ENCODE measurements at places on chromosomes 2 and 18.

- no peak for DNase-seq
These were observed 371.3 kb downstream of the RNF144A start for GRCh38 chr2:7288484-7288883.

- DNase-seq, result no peak
These were observed 10.9 kb downstream of the IGFBP2 start for GRCh38 chr2:216643986-216644659.

DNA sequence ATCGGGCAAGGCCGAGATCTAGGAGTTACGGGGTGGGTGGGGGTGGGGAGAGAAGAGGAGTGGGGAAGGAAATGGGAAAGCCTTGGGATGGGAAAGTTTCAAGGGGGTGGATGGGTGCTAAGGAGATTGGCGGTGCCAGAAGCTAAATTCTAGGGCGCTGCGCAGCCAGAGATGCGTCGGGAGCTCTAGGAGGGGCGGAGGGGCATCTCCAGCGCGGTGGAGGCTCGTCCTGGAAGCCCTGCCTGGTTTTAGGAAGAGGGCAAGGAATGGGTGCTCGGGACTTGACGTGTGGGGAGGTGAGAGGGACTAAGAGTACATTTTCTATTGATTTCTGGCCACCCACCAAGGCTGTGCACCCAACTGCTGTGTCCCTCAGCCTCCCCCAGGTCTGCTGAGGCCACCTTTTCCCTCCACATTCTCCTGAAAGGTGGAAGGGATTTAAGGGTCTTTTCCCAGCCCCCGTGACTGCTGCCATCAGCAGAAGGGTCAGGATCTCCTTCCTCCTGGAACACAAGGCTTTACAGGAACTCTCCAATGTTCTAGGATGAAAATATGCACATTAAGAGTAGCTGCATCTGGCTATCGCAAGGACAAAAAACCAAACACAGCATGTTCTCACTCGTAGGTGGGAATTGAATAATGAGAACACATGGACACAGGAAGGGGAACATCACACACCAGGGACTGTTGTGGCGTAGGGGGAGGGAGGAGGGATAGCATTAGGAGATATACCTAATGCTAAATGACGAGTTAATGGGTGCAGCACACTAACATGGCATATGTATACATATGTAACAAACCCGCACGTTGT lies 1.4 kb downstream of the C2orf72 start:
- no peak for DNase-seq

DNA sequence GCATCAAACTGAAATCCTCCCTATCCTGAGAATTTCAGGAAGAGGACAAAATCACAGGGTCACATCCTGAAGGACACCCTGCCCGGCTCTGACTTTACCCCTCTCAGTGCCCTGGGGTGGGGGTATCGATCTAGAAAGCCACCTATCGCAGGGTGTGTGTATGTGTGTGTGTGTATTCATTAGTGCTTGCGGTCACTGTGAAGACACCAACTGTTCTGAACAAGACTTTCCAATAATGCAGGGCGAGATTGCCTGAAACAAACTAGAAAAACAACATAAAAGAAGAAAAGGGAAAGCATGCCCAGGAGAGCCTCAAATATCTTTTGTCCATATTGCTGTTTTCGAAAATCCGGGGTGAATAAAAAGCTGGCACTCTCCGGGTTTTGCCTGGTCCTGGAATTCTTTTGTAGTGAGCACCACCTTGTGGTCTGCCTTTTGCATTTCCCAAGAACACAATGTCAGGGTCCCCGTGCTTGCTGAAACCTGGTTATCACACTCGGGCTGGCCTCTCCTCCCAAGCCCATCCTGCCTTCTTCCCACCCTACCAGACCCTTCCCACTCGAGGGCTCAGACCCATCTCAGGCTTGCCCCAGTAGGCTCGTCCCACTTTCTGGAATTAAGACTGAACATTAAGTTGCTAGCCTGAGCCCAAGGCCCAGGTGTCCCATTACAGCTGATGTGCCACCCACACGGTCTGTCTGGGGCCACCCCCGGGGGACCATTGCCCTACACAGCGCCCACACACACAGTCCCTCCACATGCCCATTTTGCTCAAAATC lies 25.0 kb upstream of the COPS8 start:
- peak; percentile 56 for DNase-seq

All from putamen (tissue), 1 donor.